ENCODE measurements at places on chromosomes 3 and 15.

DNA sequence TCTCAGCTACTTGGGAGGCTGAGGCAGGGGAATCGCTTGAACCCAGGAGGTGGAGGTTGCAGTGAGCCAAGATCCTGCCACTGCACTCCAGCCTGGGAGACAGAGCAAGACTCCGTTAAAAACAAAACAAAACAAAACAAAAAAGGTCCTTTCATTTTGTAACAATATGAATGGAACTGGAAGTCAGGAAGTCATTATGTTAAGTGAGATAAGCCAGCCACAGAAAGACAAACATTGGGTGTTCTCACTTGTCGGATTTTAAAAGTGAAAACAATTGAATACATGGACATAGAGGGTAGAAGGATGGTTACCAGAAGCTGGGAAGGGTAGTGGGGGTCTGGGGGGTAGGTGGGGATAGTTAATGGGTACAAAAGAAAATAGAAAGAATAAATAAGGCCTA is 12.5 kb upstream of the B3GALNT1 start:
- DNase-seq = no peak

DNA sequence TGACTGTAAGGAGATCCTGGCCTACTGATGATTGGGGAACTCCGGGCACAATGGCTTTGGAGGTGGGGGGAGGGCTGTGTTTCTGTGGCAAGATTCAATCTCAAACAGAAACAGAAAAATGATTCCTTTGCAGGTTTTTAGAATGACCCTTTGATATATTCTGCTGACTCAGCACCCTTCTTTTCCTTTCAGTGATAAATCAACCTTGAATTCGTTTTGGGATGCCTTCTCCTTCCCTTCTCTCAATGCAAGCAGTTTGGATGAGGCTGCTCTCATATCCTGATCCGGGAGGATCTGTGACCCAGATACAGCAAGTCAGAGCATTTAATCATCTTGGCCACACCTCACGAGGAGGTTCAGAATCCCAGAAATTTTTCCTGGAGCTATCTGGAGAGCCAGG is 156.1 kb upstream of the PRICKLE2 start:
- DNase-seq = no peak

DNA sequence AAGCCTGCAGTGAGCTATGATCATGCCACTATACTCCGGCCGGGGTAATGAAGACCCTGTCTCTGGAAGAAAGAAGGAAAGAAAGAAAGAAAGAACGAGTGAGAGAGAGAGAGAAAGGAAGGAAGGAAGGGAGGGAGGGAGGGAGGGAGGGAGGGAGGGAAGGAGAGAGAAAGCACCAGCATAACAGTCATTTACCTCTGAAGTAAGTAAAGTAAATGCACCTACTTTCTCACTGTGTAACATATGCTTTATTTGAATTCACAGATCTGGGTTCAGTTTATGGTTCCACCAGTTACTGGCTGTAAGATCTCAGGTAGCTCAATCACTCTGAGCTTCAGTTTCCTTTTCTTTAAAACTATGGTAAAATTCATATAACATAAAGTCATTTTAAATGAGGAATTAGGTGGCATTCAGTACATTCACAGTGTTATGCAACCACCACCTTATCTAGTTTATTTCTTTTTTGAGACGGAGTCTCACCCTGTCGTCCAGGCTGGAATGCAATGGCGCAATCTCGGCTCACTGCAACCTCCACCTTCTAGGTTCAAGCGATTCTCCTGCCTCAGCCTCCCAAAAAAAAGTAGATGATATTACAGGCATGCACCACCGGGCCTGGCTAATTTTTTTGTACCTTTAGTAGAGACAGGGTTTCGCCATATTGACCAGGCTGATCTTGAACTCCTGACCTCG is 16.1 kb upstream of the RAD54L2 start:
- DNase-seq = no peak

GRCh38 chr3:27615555-27615954 is 106.6 kb downstream of the EOMES start:
- DNase-seq = no peak

GRCh38 chr3:195544230-195544536 is 1.1 kb upstream of the PPP1R2 start:
- no peak for DNase-seq

DNA sequence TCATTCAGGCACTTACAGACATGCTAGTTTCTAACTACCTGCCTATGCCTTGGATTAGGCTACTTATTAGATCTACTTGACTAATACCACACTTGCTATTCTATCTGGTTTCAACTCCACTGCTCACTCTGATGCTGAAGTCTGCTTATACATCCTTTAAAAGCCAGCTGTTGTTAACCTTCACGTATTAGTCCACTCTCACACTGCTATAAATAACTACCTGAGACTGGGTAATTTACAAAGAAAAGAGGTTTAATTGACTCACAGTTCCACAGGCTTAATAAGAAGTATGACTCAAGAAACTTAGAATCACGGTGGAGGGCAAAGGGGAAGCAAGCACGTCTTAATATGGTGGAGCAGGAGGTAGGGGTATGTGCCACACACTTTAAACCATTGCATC is 47.7 kb upstream of the ANKRD28 start:
- DNase-seq = no peak

DNA sequence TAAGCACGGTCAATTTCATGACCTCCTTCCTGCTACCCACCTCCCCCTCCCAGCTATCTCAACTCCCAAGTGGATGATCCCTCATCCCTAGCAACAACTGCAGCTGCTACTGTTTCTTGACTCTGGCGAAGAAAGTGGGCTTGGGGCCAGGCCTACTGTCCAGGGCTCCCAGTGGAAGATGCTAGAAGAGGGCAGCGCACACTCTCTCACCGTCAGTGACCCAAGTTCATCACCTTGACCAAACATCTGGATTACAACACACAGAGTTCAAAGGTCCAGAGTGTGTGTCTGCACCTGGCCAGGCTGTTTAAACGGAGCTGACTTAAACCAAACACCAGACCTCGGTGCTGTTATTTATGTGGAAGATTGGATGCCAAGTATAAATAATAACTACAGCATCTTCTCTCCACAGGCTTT is 385.6 kb downstream of the SHQ1 start:
- no peak for DNase-seq

DNA sequence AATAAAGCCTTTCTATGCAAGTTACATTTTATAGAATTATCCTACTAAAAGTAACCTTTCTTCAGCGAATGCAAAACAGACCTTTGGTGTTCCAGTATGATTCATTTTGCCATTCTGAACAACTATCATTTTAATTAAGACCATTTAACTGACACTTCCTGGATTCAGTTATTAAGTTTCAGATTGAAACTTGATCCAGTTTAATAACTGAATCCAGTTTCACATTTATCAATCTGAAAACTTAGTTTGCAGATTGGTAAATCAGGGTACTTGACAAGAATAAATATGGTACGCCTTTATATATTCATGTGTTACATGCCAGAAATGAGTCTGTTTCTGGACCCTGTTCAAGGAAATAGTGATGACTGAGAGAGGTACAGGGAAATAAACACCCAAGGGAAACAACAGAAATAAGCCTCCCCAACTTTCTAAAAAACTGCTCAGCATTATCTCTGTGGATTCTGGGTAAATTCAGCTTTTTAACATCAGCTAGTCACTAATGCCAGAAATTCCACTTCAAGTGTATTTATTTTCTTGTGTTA is 23.3 kb upstream of the NFKBIZ start:
- no peak for DNase-seq

- DNase-seq = peak; percentile 57
Measured at GRCh38 chr3:45064512-45065372, 38.6 kb downstream of the CLEC3B start.

DNA sequence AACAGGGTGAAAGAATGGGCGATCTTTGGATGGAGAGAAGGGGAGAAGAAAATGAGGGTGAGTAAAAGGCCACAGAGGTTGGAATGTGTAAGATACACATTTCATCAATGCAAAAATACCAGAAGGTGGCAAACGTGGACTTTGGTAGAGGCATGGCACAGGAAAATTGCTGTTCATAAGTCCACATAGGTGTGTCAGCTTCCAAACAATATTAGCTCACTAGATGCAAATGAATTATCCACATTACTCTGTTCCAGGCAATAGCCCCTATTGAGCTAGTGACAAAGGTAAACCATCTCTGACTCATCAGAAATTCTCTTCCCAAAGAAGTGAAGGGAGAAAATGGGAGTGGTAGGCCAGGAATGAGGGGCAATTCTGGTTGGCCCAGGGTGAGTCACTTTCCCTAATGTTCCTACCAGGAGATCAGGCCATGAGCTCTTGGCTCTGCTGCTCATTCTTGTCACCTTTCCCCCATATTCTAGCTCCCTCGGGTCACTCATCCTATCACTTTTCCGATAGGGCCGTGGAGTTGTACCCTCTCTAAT is 19.9 kb downstream of the ACKR2 start:
- DNase-seq = no peak

- no peak for DNase-seq
Measured at GRCh38 chr3:100316641-100317069, 17.9 kb upstream of the NIT2 start.

GRCh38 chr15:34647569-34648293 is 64.3 kb upstream of the GOLGA8B start:
- DNase-seq = no peak

DNA sequence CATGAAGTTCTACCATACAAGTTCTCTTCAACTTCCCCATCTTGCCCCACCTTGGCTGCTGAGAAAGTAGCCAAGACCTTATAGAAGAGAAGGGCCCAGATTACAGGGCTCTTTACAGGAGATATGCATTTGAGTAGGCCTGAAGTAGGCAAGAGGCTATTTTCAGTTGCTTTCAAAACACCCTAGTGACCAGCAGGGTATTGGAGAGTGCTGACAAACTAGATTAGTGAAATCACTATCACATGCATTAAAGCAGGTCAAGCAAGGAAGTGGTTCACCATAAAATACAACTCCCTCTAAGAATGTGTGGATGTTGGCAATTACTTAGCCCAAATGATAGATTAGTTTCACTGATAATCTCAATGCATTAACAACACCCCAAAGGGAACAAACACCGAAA is 2.7 kb upstream of the LZTFL1 start:
- no peak for DNase-seq

GRCh38 chr15:79849789-79850188 is 47.0 kb downstream of the MTHFS start:
- DNase-seq = no peak

DNA sequence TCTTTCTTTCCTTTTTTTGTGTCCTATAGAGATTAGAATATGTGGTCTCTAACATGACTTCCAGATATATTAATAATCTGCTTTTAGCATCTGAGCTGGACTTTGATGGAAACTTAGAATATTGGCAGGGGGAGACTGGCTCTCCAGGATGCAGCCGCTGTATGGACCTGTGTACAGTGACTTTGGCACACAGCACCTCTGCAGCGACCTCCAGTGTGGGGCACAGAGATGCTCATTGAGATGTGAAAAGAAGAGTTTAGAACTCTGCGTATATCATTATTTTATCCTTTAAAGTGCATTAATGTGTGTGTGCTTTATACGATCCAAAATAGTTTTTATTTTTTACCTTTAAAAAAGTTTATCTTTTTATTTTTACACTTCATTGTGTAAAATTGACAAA is 18.3 kb downstream of the CFAP161 start:
- no peak for DNase-seq

DNA sequence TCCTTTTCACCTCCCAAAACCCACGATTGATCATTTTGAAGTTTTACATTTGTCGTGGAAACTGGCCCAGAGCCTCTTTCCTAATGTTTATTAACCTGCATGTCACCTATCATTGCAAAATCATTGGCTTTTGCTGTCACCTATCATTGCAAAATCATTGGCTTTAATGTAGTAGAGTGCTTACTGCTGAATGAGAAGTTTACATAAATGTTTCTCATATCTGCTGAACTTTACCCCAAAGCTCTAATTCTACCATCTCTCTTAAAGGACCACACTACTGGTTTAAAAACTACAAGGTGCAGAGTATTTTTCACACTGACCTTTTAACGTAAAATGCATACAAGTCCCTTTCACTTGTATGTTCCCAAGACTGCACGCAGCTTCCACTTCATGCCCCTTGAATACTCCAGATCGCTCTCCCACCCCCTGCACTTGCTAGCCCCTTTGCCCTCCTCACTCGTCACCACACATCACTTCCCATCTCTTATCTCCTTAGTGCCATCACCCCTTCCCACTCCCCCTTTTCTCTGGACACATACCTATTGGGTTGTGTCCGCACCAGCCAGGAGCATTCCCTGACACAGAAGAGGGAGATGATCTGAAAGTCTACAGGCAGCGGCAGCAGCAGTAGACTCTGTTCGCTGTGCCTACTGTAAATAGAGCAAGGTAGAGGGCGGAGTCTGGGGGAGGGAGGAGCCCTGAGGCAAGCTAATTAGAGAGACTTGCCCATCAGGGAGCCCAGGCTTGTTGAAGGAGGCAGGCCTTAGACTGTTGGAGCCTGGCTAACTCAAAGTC is 30.2 kb upstream of the ATOSA start:
- no peak for DNase-seq

DNA sequence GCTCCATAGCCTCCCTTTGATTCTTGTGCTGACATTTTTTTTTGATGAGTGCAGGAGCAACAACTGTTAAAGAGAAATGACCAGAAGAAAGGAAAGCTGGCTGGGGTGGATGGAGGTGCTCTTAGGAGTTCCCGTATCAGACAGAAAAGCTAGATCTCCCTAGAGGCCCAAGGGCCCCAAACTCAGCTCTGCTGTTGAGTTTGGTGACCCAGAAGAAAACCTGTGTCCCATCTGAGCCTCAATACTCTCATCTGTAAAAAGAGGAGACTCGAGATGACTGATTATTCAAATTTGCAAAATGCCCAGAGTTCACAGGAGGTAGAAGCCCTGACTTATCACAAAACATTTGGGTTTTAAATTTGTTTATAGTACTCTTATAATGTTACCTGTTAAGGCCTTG is 142.4 kb downstream of the TIGIT start:
- no peak for DNase-seq

DNA sequence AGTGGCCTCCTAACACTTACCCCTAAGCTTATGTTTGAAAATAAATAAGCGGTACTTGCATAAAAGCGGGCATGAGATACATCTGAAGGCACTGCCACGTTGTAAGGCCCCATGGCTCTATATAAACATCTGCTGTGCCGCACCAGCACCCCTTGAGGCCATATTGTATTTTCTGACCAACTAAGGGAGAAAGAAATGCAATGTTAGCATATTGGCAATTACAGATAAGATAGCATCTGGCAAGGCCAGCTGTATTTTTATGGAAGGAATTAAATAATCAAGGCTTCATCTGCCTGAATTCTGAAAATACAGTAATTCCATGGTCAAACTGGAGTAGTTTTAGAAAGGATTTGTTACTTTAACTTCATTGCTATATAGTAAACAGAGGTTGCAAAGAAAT is 28.7 kb downstream of the TMEM39A start:
- no peak for DNase-seq

GRCh38 chr3:64305731-64306130 is 80.5 kb upstream of the PRICKLE2 start:
- DNase-seq = no peak

GRCh38 chr3:123841476-123842238 is 42.5 kb downstream of the MYLK start:
- no peak for DNase-seq
